ENCODE measurements at places on chromosomes 2 and 18.

DNA sequence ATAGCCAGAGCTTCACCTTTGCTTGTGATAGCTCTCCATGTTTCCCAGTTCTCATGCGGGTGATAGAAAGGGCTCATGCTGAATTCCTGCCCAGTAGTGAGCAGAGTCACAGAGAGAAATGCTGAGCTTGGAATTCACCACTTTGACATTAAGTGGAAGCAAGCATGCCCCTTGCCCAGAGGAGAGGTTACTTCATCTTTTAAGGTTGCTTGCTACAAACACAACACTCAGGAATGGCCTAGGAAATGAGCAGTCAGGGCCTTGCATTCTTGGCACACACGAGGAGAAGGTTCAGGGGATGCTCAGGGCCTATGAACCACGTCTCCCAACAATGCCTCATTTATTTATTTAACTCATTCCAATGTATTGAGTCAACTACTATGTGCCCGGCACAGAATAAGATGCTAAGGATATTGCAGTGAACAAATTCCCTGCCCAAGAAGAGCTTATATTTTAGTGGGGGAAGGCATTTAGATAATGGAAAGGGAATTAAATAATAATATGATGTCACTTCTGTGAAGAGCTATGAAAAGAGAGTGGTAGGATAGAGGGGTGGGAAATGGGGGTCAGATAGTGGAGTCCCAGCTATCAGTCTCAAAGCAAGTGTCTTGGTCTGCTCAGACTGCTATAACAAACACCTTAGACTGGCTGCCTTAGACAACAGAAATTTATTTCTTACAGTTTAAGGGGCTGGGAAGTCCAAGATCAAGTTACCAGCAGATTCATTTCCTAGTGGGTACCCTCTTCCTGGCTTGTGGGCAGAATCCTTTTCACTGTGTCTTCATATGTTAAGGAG, 42.1 kb downstream of the DDX18 start:
- H3K27me3 ChIP-seq = no peaks in the 10 kb centered on the region
- no peaks in the 10 kb centered on the region for H3K36me3 ChIP-seq
- peak; percentile 97 for DNase-seq
- H3K27ac ChIP-seq = peak overlapping the region; percentile 50
- H3K4me1 ChIP-seq = peaks cover 10% of the 10 kb centered on the region

GRCh38 chr2:147933931-147934330, 86.6 kb downstream of the ORC4 start:
- DNase-seq = no peak
- no peaks in the 10 kb centered on the region for H3K27me3 ChIP-seq
- no peak overlapping the region for H3K27ac ChIP-seq
- H3K4me1 ChIP-seq = no peaks in the 10 kb centered on the region
- no peak overlapping the region for H3K4me3 ChIP-seq

DNA sequence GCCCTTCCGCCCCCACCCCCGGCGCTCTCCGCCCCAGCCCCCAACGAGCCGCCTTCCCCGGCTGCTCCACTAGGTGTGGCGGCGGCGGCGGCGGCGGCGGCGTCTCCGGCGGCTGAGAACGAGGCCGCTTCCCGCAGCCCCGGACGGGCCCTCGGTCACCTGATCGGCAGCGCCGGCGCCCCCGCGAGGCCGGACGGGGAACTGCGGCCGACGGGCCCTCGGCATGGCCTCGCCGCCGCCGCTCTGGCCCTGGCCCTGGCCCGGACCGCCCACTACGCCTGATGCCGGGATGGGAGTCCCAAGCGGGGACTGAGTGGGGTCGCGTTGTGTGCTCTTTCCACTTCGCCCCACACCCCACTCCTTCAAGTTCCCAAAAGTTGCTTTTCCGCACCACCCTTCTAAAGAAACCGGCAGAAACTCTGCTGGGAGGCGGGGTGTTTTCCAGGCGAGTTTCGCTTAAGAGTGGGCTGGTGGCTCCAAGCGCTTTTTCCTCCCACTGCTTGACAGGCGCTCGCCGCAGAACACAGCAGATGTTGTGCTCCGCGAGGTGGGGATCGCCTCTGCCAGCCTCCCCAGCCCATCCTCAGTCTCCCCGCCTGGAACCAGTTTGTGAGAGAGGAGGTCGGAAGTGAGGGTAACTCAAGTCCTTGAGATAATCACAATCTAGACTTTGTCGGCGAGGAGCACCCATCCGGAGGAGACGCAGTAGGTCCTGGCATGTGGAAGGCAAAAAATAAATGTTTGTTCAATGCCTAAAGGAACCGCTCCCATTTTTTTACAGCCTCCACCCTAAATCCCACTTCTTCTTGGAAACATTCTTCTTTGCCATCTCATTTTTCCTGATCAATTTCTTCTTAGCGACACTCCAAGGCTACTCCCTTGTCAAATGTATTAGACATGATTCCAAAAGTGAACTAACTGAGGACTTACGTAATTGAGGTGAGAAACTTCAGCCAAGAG, at the start of gene NCKAP1:
Gene NCKAP1 (minus strand): TSS at position 117 of the 960 bp plus-strand sequence. CDS start 358 bp downstream, outside the sequence.
- no peaks in the 10 kb centered on the region for H3K36me3 ChIP-seq
- H3K27ac ChIP-seq = peak within 1 kb of the TSS; percentile 82
- peak within 1 kb of the TSS; percentile 86 for H3K4me3 ChIP-seq
- peaks cover 2% of the 10 kb centered on the region for H3K4me1 ChIP-seq
- no peaks in the 10 kb centered on the region for H3K27me3 ChIP-seq

- H3K4me1 ChIP-seq = no peaks in the 10 kb centered on the region
- no peak overlapping the region for H3K27ac ChIP-seq
- no peaks in the 10 kb centered on the region for H3K36me3 ChIP-seq
- no peaks in the 10 kb centered on the region for H3K27me3 ChIP-seq
- DNase-seq = peak; percentile 16
- no peak overlapping the region for H3K4me3 ChIP-seq
These were observed 39.7 kb downstream of the DYNC1I2 start for GRCh38 chr2:171726847-171727450.

- H3K4me3 ChIP-seq = no peak overlapping the region
- H3K27me3 ChIP-seq = no peaks in the 10 kb centered on the region
- no peaks in the 10 kb centered on the region for H3K36me3 ChIP-seq
- no peaks in the 10 kb centered on the region for H3K4me1 ChIP-seq
These were observed 37.1 kb downstream of the KCNG2 start for GRCh38 chr18:79834834-79835233.

GRCh38 chr2:10080536-10081304, 509 bp upstream of the CYS1 start:
- no peak for DNase-seq
- peak overlapping the region; percentile 27 for H3K4me3 ChIP-seq
- no peaks in the 10 kb centered on the region for H3K36me3 ChIP-seq
- H3K27me3 ChIP-seq = peaks cover 39% of the 10 kb centered on the region
- H3K27ac ChIP-seq = no peak overlapping the region

DNA sequence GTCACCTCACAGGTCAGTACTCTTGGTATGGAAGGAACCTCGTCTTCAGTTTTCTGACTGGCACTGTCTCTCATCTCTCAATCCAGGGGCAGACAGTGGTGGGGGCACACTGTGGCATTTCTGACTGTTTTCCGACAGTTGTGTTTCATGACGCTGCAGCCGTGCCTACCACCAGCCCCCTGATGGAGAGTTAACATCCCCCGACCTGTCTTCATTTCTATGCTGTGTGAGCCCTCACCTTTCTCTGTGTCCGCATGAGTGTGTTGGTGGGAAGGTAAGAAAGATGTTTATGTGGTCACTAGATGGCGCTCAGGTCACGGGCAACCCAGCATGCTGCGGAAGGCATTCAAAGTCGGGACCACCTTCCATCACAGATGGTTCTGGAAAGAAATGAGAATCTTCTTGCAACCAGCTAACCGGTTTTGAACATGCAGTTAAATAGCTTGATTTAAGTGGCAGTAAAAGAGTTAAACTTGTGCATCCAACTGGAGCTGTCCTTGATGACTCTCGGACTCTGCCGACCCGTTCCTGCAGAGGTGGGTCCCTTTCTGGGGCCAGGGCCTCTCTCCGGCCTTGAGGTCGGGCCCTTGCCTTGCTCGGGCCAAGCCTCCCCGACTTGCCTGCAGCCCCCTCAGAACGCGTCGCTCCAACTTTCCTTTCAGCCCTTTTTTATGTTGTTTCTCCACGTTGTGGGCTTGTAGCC, 92.4 kb downstream of the DYSF start:
- H3K27me3 ChIP-seq = peaks cover 12% of the 10 kb centered on the region
- no peak overlapping the region for H3K27ac ChIP-seq
- H3K36me3 ChIP-seq = no peaks in the 10 kb centered on the region

DNA sequence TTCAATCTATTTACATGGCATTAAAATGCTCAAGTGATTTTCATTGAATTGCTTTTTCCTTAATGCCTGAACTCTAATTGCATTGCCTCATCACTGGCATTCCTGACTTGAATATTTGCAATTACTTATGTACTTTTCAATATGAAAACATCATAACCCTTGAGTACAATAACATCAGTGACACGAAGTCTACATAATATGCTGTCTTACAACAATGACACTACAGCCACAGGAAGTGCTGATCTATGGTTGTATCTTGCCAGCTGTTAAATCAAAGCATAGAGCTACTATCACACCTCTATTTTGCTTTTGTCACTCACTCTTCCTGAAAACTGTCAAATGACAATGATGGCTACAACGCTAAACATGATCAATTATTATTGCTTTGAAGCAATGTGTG, 156.9 kb downstream of the CCDC102B start:
- no peak overlapping the region for H3K27ac ChIP-seq
- H3K36me3 ChIP-seq = no peaks in the 10 kb centered on the region
- H3K4me3 ChIP-seq = no peak overlapping the region
- H3K27me3 ChIP-seq = no peaks in the 10 kb centered on the region

DNA sequence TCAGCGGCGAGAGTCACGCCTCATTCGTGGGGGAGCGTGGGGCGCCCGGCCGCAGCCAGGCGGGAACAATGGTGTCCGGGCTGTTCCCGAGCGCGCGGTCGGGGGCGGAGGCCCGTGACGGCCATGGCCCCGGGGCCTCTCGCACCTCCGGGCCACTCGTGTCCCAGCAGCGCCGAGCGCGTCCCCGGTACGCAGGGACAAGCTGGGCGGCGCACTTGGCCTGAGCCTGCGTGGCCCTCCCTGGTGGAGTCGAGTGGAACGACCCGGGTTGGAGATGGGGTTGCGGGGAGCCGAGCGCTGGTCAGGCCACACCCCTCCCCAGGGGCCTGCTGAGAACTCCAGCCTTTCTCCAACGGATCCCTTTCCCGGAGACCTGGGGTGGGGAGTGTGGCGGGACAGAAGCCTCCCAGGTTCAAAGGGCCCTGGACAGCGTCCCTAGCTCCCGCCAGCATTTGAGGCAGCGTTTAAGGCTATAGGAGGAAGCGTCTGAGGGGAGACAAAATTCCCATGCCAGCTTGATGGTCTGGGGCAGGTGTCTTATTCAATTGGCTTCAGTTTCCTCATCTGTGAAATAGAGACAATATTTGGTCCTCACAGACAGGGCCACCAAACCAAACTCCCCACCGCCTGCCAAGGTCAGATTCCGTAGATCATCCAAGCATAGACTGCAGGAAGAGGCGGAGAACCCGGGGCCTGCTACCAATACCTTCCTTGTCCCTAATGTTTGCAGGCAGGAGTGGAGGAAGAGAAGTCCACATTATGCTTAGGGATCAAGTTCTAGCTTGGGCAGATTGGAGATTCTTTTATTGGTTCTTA, 553 bp downstream of the CNDP2 start:
- H3K36me3 ChIP-seq = no peaks in the 10 kb centered on the region
- H3K4me1 ChIP-seq = peaks cover 2% of the 10 kb centered on the region
- H3K27me3 ChIP-seq = peaks cover 4% of the 10 kb centered on the region
- peak overlapping the region; percentile 89 for H3K4me3 ChIP-seq

GRCh38 chr2:139018252-139018651, 238.1 kb upstream of the NXPH2 start:
- no peaks in the 10 kb centered on the region for H3K27me3 ChIP-seq
- no peaks in the 10 kb centered on the region for H3K4me1 ChIP-seq
- no peak overlapping the region for H3K27ac ChIP-seq
- no peak overlapping the region for H3K4me3 ChIP-seq
- H3K36me3 ChIP-seq = no peaks in the 10 kb centered on the region
- DNase-seq = no peak

- no peaks in the 10 kb centered on the region for H3K4me1 ChIP-seq
- no peaks in the 10 kb centered on the region for H3K36me3 ChIP-seq
- no peak for DNase-seq
- no peak overlapping the region for H3K4me3 ChIP-seq
These were observed 82.9 kb upstream of the TMEFF2 start for GRCh38 chr2:192277494-192278109.

GRCh38 chr2:119693967-119694366, 15.0 kb downstream of the TMEM177 start:
- H3K27me3 ChIP-seq = peaks cover 3% of the 10 kb centered on the region
- no peak overlapping the region for H3K27ac ChIP-seq
- H3K4me3 ChIP-seq = no peak overlapping the region
- H3K4me1 ChIP-seq = peaks cover 9% of the 10 kb centered on the region
- H3K36me3 ChIP-seq = no peaks in the 10 kb centered on the region
